ENCODE measurements at places on chromosomes 6 and 20.

GRCh38 chr20:64273109-64273508 lies 17.6 kb downstream of the PCMTD2 start:
- no peak for DNase-seq

- DNase-seq, result no peak
Observed at GRCh38 chr20:289693-290083, 862 bp downstream of the C20orf96 start.

- DNase-seq, result no peak
Observed at GRCh38 chr6:152598421-152598820, 38.7 kb downstream of the SYNE1 start.

GRCh38 chr20:56409956-56410355 lies 2.1 kb upstream of the CASS4 start:
- DNase-seq, result no peak

- DNase-seq, result no peak
Observed at GRCh38 chr6:56343295-56343694, 95.9 kb upstream of the COL21A1 start.

- DNase-seq, result no peak
Observed at GRCh38 chr6:127182501-127182900, 64.0 kb downstream of the RSPO3 start.

Measured in NCI-H345 (cell line).